ENCODE measurements at places on chromosomes 2 and 18.

- no peak for DNase-seq
These were observed 4.3 kb downstream of the HPCAL1 start for GRCh38 chr2:10306901-10307463.

DNA sequence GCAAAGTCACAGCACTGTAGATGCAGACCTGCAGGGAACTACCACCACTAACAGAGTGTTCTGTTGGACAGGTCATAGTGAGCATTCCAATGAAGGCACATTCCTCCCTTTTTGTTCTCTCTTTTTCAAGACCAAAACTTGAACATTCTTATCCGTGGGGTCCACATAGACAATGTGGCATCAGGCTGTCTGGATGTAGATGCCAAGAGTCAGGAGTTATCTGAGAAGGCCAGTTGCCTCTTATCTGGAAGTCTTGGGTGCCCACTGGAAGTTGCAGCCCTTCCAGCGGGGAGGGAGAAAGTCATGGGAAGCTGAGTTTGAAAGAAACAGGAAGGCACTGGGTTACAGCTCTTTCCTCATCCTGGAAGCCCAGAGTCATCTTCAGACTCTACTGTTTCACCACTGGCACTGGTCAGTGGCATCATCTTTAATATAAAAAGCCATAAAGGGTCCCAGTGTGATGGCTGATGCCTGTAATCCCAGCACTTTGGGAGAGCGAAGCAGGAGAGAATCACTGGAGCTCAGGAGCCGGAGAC lies 61.4 kb downstream of the FAM161A start:
- no peak for DNase-seq

DNA sequence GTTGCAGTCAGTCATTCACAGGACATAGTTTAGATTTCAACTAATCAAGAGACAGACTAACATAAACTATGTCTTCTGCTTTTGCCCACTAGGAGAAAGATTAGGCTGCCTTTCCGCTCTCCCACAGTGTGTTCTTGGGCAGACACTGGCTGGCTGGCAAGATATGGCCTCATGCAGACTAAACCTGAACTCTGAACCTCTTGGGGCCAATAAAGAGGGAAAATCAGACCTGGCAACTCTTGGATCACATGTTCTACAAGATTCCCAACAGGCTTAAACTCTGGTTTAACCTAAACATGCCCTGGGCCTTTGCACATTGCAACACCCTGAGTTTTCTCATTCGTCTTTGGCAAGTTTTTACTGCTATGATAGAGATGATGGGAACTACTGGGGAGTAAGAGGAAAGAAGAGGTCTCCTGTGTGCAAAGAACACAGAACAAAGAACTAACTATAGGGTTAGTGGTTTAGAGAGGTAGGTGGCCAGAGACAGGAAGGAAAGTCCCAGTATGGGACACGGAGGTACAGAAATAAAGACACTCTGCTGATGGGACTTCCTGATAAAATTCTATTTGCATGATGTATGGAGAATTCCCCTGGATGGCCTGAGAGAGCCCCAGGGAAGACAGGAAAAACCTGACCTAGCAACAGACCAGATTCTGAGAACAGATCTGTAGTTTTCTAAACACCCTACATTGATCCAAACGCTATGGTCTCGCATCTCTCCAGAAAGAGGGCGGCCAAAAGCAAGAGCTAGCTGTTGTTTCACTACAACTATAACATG lies 2.0 kb upstream of the ATRAID start:
- DNase-seq = no peak

- no peak for DNase-seq
These were observed 1710.2 kb upstream of the SLC39A10 start for GRCh38 chr2:193946806-193947205.

GRCh38 chr2:58866527-58866926 lies 625.4 kb upstream of the FANCL start:
- DNase-seq = no peak

- no peak for DNase-seq
These were observed 333.6 kb downstream of the METTL4 start for GRCh38 chr18:2237706-2238105.

DNA sequence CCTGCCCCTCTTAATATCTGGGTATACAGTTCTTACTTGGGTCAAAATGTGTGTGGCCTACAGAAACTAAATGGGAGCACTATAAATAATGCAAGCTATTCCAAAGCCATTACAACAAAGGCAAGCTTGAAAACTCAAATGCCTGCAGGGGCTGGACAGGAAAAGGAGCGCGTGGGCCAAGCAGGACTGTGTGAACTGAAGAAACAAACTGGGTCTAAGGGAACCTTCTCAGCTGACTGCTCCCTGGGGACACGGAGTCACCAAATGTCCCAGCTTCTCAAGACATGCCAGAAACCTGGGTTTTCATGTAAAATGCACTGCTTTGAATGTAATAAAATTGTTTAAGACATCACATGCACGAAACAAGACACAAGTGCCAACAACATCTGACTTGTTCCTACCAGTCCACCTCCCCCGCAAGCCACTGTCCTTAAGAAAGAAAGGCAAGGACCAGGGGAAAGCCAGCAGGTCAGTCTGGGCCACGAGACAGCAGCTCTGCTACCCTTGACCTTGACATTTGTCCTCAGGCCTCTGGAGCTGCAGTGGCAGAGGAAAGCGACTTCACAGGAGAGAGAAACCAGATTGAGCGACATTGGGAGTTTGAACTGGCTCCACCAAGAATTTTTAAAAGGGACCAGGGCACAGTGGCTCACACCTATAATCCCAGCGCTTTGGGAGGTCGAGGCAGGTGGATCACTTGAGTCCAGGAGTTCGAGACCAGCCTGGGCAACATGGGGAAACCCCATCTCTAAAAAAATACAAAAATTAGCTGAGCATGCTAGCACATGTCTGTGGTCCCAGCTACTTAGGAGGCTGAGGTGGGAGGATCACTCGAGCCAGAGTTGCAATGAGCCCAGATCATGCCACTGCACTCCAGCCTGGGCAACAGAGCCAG lies 89.7 kb upstream of the SH3BP4 start:
- DNase-seq = no peak

GRCh38 chr2:152200565-152201465 lies 25.3 kb upstream of the STAM2 start:
- DNase-seq = no peak

DNA sequence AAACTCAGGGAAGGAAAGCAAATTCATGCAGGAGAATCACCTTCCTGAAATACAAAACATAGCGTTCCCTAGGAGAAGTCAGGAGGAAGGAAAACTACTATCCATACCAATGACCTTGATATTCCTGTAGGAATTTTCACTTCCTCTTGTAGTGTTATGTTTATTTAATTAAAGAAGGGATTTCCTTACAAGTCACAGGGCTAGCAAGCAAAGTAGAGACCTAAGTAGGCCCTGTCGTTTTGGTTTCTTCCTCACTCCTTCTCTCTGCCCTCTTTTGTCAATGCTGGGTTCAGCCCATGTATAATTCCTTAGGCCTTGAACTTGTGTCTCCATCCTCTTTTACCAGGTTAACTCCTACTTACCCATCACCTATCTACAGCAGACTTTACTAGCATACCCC lies 435.2 kb upstream of the LRATD1 start:
- no peak for DNase-seq

DNA sequence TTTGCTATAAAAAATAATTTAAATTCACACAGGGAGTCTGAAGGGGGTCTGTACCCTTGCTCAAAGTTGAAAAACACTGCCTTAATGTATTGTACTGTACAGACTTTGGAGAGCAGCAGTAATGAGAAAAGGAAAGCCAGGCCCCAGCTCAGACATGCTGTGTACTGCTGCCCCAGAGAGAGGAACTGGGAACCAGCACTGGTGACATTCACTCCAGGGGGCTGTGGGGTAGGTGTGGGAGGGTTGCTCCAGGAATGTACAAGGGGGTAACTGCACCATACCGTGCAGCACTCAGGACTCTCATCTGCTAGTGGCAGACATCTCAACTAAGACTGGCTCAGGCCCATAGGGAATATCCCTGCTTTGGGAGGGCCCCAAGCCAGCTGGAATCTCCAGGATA lies 146.0 kb upstream of the RMP24 start:
- DNase-seq = no peak

GRCh38 chr2:171069286-171069956 lies 91.3 kb downstream of the TLK1 start:
- no peak for DNase-seq

- DNase-seq = no peak
These were observed 45.3 kb downstream of the KLHL29 start for GRCh38 chr2:23430263-23430662.

DNA sequence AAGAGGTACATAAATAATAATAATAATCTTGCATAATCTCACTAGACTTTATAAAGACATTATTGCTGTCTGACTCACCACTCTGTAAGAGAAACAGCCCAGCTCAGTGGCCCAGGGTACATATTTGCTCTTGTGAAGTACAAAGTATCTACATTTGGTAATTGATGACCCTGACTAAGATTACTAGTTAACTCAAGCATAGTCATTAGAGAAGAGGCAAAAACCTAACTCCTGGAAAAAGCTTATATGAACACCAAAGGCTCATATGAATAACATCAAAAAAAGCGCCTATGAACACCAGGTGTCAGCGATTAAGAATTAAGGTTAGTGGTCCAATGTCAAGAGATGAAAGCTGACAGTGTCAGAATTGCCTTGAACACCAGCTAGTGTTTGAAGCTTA lies 38.4 kb downstream of the RAD51AP2 start:
- DNase-seq = no peak

DNA sequence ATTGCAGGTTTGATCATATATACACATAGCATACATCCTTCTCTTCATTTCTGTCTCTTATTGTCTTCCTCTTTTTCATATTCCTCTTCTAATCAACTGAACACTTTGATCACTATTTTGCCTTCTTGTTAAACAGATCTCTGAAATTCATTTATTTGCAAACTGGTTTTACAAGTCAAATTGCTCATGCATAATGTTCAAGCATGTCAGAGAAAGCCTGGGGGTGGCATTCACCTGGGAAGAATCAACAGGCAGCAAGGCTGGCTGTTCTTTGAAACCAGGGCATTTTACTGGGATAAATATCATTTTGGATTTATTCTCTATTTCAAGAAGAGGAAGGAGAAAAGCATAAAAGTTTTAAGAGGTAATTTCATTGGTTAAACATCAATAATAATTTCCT lies 66.9 kb upstream of the LRATD1 start:
- DNase-seq = no peak

- DNase-seq = no peak
These were observed 74.8 kb upstream of the COL5A2 start for GRCh38 chr2:189254268-189254883.

DNA sequence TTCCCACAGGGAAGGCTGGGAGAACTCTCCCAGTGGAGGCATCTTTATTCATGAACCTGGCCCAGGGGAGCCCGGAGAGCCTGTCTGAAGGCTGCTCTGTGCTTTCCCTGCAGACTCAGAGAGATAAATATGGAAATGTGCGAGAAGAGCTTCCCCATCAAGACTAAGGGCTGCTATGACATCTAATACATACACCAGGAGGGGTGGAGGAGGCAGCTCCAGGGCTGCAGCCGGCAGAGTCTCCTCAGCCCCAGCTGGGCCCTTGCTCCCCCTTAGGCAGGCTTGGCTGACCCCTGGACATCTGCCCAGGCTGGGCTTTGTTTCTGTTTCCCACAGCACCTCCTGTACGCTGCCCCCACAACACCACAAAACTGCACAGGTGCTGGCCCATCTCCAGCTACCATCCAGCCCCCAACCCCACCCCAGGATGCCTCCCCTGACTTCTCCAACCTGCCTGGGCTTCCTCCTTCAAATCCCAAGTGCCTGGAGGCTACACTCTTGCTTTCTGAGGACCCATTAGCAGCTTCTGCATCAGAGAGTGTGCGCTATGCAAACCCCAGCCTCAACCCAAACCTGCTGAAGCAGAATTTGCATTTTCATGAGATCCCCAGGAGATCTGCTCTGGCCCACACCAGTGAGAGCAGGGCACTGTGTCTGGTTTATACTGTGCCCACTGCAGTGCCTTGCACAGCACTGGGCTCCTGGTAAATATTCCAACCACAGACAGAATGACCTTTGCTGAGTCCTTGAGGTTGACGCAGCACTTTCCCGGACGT lies 96.8 kb downstream of the VSNL1 start:
- no peak for DNase-seq

DNA sequence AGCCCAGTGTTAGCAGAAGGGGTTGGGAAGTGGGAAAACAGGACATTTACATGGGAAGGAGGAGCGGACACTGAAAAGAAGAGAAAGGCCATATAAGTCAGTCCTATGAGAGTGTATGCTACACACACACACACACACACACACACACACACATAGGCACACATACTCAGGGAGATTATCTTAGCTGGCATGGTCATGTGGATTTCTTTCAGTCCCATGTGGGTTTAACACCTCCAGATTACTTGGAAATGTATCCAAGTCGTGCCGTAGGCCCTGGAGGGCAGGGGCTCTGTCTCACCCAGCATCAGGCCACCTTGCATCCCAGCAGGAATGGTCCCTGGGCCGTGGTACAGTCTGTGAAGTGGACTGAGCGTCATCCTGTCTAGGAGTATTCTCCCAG lies 113.3 kb upstream of the CAPN13 start:
- no peak for DNase-seq

GRCh38 chr18:58579561-58580047 lies 49.3 kb downstream of the ALPK2 start:
- DNase-seq = no peak

GRCh38 chr2:205483095-205483494 lies 199.2 kb upstream of the NRP2 start:
- no peak for DNase-seq

DNA sequence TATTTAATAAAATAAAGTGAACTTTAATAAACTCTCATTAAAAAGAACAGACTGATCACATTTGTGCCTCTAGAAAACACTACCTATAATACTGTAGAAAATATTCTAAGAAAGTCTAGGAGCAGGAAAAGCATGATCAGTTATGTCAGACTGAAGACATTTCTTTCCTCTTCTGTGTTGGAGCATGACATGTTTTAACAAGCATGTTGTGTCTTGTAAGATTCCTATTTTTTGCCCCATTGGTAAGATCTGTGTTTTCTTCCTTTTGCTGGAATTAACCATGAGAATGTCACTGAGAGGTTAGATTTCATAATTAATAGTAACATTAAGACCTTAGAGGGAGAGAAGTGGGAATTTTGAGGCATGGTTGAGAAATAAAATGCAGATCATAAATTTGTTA lies 27.7 kb downstream of the LAMA3 start:
- DNase-seq = no peak

DNA sequence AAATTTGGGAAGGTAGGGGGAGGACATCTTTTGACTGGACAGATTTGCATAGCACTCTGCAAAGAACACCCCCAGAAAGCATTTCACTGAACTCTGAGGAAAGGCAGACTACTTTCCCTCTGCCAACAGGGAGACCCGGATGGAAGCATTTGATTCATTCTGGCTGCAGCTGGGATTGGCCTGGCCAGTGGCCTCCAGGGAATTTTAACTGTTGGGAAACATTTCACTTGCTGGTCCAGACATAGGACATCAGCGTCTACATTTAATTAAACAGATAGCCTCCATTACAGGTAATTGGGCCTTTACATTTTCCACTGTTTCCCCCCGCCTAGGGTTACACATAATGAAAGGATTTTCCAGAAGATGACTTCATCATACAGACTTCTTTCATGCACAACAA lies 92.8 kb downstream of the MARCHF4 start:
- no peak for DNase-seq

DNA sequence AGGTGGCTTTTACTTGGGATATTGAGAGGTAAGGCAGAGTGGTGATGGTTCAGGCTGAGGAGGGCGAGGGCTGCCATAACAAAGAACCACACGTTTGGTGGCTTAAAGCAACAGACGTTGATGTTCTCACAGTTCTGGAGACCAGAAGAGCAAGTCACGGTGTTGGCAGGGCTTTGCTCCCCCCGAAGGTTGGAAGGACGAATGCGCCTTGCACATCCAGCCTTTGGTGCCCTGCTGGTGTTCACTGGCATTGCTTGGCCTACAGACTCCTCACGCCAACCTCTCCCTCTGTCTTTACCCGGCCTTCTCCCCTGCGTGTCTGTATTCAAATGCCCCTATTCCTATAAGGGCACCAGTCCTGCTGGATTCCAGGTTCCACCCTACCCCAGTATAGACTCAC lies 125.4 kb downstream of the TPO start:
- peak; percentile 50 for DNase-seq
